ENCODE measurements at places on chromosomes 12 and 14.

- no peak for DNase-seq
These were observed 29.5 kb downstream of the PPP4R4 start for GRCh38 chr14:94203473-94204210.

DNA sequence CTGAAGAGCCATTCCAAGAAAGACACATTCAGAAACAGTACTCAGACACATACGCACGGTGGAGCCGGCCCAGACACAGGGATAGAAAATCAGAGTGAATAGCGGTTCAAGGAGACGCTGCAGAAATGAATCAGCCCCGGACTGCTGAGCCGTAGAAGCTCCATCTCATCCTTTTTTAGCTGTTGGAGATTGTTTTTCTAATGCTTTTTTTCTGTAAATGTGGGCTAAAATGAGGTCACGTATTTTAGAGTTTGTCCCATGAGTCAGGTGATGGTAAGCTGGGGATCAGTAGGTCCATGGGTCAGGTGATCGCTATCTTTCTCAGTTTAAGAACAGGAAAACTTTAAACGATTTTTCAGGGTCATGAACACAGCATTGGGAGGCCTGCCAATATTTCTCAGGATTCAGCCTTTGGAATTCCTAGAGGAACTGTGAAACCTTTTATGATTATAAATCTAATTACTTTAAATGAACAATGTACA lies 202.4 kb downstream of the ITPR2 start:
- no peak for DNase-seq

- no peak for DNase-seq
These were observed 34.6 kb downstream of the ZFP36L1 start for GRCh38 chr14:68758301-68758700.

- no peak for DNase-seq
These were observed 8.6 kb downstream of the RAN start for GRCh38 chr12:130880411-130880885.

GRCh38 chr14:21300892-21301291 lies 21.0 kb downstream of the RPGRIP1 start:
- DNase-seq = no peak

DNA sequence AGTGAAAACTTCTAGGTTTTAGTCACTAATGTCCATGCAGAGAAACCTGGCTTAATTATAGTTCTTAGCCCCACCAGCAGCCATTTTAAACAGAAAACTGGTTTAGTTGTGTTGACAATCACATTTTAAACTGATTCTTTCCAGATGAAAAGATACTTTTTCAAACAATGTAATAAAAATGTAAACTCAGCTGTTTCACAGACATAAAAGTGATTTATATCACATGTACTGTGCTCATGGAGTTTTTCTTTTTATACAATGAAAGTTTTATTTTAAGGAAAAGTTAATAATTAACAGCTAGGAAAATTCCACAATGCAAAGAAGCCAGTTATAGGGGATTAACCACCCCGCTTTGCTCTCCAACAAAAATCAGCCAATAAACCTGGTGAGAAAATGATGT lies 129.7 kb downstream of the PAX9 start:
- no peak for DNase-seq

DNA sequence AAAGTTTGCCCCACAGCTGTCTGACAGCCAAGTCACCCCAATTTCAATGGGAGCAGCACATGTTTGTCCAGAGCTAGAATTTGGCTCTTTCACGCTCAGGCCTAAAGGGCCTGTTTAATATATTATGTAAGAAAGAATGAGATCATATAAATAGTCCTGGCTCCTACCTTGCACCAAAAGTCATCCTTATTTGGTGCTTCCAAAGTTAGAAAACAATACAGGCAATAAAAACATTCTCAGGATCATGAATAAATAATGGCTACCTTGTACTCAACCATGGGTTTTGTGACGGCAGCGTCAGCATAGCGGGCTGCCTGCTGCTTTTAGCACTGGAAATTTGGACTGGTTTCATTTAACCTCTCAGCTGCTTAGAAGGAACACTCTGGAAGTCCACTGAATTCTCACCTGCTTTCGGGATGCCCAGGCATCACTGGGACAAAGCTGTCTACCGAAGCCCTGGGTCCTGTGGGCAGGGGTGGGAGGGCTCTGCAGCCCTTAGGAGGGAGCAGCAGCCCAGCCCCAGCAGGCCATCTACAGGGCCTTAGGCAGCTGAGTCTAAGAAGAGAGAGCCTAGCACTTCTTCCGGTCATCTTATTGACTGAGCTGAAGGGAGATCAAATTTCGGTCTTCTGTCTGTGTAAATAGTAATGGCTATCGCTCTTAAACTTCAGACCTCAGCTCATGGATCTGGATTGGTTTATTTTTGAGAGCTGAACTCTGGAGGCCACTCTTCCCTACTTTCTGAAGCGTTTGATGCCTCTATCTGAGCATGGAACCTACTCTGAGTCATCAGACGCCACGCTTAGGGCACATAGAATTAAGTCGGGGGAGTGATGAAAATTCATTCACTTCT lies 106.5 kb downstream of the SAMD4A start:
- DNase-seq = no peak

DNA sequence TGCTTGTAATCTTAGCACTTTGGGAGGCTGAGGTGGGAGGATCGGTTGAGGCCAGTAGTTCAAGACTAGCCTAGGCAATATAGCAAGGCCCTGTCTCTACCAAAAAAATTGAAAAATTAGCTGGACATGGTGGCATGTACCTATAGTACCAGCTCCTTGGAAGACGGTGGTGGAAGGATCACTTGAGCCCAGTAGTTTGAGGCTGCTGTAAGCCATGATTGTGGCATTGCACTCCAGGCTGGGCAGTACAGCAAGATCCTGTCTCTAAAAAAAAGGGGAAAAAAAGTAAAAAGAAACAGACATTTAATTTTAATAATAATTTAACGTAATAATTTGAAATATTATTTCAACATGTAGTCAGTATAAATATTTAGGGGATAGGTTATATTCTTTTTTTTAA lies 16.1 kb downstream of the MON2 start:
- no peak for DNase-seq

GRCh38 chr14:24179294-24179960 lies 7.5 kb downstream of the REC8 start:
- DNase-seq = no peak

DNA sequence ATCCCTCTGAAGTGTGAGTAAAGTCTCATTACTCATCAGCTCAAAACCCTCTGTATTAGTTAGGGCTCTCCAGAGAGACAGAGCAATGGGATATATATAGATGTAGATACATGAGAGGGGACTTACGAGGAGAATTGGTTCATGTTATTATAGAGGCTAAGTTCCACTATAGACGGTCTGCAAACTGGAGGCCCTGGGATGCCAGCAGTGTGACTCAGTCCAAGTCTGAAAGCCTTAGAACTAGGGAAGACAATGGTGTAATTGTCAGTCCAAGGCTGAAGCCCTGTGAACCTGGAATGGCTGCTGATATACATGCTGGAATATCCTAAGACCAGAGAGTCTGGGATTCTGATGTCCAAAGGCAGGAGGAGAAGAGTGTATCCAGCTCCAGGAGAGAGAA lies 57.3 kb upstream of the CEP83 start:
- no peak for DNase-seq
